HCT116 (cell line): ENCODE measurements at places on chromosomes 6 and 20. TPM values are rescaled to one million over a fixed set of nuclear protein-coding genes. Genes with fewer than 3 reads are reported as not detected.

The GMPR gene
- total RNA-seq = 24.0 TPM

The HCRTR2 gene
- not detected for total RNA-seq

The ESR1 gene
- 0.17 TPM for total RNA-seq

The RPS10 gene
- total RNA-seq = 1,863 TPM

The MATN4 gene
- total RNA-seq = 0.64 TPM

The SLC17A2 gene
- not detected for total RNA-seq

The TNFAIP3 gene
- total RNA-seq = 4.4 TPM

The TSPO2 gene
- not detected for total RNA-seq

The ADGRB3 gene
- not detected for total RNA-seq

The SRMS gene
- total RNA-seq = 3.2 TPM

The ZNF831 gene
- total RNA-seq = 0.15 TPM

The C6orf141 gene
- 31.6 TPM for total RNA-seq

The PCK1 gene
- 0.49 TPM for total RNA-seq

The MAS1 gene
- total RNA-seq = not detected

The MYT1 gene
- total RNA-seq = 7.1 TPM

The RPS6KA2 gene
- total RNA-seq = 8.5 TPM

The ENPP3 gene
- total RNA-seq = 0.15 TPM

The C6orf52 gene
- 3.9 TPM for total RNA-seq

The RREB1 gene
- total RNA-seq = 47.9 TPM

The ANKRD66 gene
- not detected for total RNA-seq

The PBOV1 gene
- total RNA-seq = not detected

The MROH8 gene
- total RNA-seq = 0.79 TPM

The CST8 gene
- total RNA-seq = not detected

The METTL24 gene
- not detected for total RNA-seq

The SLC17A3 gene
- not detected for total RNA-seq
